RPMI8226 (cell line): ENCODE measurements at places on chromosomes 7 and 10.
A peak's percentile ranks its signal among the peaks of the same experiment; 100 is the strongest.

DNA sequence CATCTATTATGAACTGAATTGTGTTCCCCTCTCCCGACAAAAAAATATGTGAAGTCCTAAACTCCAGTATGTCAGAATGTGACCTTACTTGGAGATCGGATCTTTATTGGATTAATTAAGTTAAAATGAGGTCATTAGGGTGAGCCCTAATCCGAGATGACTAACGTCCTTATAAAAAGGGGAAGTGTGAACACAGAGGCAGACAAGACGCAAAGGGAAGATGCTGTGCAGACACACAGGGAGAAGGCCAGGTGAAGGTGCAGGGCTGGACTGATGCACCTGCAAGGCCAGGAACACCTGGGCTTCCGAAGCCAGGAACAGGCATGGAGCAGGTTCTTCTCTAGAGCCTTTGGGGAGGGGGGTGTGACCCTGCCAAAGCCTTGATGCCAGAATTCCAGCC lies 187.8 kb downstream of the PARD3 start:
- peak; percentile 64 for DNase-seq

- no peak for DNase-seq
These were observed 32.3 kb downstream of the OAT start for GRCh38 chr10:124386186-124387077.

DNA sequence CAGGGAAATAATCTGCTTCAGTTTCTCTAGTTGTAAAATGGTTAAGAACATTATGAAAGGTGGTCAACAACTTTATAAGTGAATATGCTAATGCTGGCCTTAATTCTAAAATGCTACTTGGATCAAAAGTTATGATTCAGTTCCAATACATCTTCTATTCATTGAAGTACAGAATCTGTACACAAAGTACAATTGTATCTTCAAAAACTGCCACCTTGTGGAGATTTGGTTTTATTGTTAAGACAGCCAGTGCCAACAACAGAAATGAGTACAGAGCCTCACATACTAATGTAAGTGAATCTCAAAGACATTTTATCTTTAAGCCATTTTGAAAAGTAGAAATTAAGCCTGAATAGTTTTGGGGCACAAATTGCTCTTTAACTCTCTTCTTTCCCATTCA lies 194.0 kb downstream of the CFTR start:
- DNase-seq: peak; percentile 54

DNA sequence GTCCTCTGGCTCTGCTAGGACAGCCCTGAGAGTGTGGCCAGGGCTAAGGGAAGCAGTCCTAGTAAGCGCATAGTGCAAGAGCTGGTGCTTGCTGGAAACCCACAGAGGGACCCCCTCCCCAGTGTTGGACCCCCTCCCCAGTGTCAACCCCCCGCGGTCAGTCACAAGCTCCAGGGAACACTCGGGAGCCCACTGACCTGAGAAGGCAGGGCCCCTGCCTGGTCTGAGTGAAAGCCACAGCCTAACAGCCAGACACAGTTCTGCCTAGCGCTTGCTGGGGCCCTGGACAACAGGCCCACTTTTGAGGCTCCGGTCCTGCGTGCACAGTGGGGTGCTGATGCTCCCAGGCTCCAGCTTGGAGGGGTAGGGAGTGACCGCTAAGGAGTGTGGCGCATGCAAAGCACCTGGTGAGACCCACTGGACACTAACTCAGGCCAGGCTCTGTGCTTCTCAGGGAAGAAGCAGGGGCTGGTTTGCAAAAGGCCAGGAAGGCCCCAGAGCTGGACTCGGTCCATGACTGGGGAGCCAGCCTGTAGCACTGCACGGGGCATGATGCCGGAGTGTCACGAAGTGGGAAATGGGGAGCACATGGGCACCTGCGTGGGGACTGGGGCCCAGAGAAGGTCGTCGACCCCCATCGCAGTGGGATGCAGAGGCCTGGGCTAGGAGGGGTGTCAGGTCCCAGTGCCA lies 175.8 kb upstream of the PPP2R2D start:
- no peak for DNase-seq

GRCh38 chr10:14010769-14011574 lies 319.8 kb downstream of the FRMD4A start:
- DNase-seq: no peak

- DNase-seq: no peak
These were observed 90.6 kb downstream of the MTPN start for GRCh38 chr7:135886345-135887132.

DNA sequence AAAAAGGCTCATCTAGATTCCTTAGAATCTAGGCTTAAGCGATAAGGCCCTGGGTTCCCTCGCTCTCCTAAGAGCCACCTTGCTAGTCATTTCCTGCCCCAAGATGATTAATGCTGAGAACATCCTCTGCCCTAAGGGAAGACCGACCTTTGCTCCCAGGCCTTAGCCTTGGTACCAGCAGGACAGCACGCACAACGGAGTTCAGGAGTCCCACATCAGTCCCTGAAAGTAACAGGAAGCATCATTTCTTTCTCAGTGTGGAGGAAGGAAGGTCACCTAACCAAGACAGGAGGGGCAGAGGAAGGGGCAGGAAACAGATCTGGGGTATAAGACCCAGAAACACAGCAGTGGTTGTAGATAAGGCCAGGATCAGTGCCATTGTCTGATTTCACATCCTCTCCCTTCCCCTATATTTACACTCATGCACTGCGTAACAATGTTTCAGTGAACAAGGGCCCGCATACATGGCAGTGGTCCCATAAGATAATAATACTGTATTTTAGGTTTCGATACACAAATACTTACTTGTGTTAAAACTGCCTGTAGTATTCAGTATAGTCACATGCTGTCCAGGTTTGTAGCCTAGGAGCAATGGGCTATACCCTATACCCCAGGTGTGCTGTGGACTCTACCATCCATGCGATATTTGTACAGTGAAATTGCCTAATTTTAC lies 8.1 kb upstream of the FAM107B start:
- DNase-seq: no peak

- no peak for DNase-seq
These were observed 1.9 kb downstream of the COX15 start for GRCh38 chr10:99730026-99730425.

- no peak for DNase-seq
These were observed 136.6 kb upstream of the FAM20C start for GRCh38 chr7:55690-56248.

DNA sequence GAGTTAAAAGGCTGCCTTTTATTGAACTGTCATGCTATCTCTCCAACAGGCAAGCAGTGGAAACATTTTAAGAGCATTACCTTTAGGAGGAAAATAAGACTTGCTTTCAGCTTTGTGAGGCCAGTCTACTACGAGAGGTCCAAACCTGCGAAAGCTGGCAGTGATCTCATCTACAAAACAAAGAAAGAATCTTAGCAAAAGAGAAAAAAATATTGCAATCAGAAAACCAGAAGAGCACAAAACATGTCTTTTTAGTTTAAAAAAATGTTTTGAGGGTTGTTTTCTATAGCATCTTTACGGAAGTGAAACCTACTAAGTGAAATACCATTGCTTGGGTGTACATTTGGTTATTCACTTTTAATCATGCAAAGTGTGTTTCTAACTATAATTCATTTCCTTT lies 147.9 kb downstream of the CPEB3 start:
- peak; percentile 30 for DNase-seq

DNA sequence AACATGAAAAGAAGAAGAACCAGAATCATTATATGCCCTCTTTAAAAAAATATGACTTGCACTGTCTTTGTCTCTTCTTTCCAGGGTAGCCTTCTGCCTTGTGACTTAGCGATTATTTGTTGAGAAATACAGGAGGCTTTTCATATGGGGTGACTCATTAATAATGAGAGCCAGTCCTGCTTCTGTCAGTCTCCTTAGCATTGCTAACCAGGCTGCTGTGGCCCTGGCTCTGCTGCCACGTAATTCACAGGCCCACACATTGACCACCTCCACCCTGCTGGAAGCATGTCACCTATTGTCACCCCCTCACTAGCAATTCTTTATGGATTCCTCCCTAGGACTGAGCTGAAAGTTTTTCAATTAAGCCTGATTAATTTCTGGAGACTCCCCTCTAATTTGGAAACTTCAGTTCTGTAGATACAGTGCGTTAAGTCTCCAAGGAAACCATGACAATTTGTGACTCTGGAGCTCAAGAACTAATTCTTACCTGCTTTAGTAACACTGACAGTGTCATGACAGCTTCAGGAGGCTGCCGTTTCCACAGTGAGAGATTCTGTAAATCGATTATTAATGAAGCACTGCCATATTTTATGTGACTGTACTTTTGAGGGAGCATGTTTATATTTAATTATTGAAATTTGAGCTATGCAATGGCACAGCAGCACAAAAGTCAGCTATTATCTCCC lies 267.9 kb upstream of the SP8 start:
- DNase-seq: no peak

- DNase-seq: no peak
These were observed 120.5 kb downstream of the UBE2H start for GRCh38 chr7:129832282-129832681.

DNA sequence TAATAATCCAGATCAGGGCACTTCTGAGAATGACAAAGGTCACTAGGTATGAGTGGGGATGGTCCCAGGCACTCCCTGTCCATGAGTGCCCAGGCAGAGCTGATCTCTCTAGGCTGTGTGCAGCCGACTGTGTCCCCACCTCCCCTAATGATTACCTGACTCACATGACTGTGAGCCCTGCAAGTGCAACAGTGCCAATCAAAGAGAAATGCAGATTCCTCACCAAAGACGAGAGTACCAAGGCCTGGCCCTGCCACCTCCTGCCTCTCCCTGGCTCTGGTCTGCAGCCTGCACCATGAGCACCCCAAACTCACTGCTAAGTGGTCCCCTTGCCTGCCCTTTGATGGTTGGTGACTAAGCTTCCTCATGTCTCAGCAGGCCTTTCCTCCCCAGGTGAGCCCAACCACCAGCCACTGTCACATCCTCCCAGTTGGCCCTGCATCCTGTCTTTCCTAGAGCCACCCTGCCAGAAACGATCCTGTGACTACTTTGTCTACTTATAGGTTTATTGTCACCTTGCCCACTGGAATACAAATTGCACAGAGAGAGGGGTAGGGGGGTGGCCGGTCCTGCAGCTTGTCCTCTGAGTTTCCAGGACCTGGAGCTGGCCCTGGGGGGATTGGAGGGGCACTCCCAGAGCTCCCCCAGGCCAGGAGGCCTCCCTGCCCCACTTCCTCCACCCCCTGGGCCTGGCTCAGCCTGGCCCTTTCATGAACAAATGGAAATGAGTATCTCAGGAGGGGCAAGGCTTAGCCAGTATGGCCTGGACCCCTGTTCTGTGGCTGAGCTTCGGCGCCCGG lies 22.4 kb upstream of the GDF10 start:
- peak; percentile 16 for DNase-seq

- no peak for DNase-seq
These were observed 17.2 kb downstream of the CRHR2 start for GRCh38 chr7:30665043-30665442.

GRCh38 chr10:69338133-69338456 lies 59.8 kb downstream of the HK1 start:
- DNase-seq: no peak

- no peak for DNase-seq
These were observed 128.7 kb downstream of the TSPAN12 start for GRCh38 chr7:120729245-120729644.

- no peak for DNase-seq
These were observed 181.1 kb downstream of the PRKG1 start for GRCh38 chr10:51255381-51255780.

DNA sequence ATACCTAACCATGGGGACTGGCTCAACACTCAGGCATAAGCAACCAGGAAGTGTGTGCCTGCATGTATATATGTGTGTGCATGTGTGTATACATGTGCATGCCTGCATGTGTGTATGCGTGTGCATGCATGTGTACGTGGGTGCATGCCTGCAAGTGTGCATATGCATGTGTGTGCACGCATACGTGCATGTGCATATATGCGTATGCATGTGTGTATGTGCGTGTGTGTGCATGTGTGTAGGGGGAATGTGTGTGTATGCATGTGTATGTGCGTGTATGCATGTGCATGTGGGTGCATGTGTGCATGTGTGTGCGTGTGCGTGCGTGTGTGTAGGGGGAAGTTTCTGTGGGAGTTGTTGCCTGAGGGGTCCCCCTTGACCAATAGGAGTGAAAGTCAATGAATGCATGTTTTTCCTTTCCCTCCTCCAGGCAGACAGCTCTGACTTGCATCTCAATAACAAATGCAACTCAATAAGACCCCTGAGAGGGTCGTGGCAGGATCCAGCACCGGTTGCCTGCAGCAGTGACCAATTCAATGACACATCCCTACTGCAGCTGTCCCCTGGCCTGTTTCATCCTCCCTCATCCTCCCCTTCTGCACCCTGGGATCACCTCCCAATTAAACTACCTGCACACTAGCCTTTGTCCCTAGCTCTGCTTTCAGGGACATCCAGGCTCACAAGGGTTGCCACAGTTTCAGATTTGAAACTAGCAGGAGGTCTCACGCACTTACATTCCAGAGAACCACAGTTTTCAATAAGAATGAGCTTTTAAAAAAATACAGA lies 27.0 kb upstream of the FZD8 start:
- DNase-seq: no peak

- no peak for DNase-seq
These were observed 19.7 kb downstream of the DOCK1 start for GRCh38 chr10:126924915-126925300.

DNA sequence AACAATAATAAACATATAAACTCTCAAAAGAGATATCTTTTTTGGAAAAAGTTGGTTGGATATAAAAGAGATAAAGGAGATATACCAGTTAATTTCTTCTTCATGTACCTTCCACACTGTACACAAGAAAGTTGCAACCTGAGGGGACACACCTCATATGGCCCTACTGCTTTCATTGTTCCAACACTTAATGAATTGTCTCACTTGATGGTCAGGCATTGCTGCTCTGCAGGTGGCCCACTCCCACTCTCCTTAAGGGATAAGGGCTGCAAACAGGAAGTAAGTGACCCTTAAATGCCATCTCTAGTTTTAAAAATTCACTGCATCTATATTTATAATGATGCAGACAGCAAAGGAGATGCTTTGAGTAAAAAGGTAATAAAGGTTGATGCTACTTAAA lies 152.3 kb downstream of the BTAF1 start:
- DNase-seq: no peak

- DNase-seq: no peak
These were observed 357.1 kb downstream of the PCLO start for GRCh38 chr7:82805527-82805960.

DNA sequence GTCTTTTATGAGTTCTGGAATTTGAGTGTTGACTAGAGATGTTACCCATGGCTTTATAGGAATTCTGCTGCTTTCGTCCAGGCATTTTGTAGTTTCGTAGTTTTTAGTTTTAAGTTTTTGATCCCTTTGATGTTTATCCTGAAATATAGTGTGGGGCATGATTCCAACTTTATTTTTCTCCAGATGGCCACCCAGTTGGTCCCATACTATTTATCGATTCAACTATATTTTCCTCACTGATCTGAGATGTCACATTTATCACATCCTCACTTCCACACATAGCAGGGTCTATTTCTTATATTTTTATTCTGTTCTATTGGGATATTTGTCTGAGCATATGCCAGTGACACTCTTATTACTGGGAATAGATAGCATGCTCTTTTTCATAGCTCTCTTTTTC lies 33.9 kb downstream of the ADRA2A start:
- DNase-seq: no peak
